Glomerular endothelial cell (primary cell): ENCODE measurements at places on chromosomes 11 and 22. TPM values are rescaled to one million over a fixed set of nuclear protein-coding genes. Genes with fewer than 3 reads are reported as not detected.

The SAA1 gene
- total RNA-seq: not detected in 2 replicates

The TMEM191C gene
- total RNA-seq: 1.2 and 2.8 TPM in 2 replicates

The OR52N4 gene
- total RNA-seq: not detected in 2 replicates

The SPDYC gene
- total RNA-seq: not detected in 2 replicates

The PGGHG gene
- 19.7 and 40.7 TPM in 2 replicates for total RNA-seq

The SCGB1D2 gene
- not detected in 2 replicates for total RNA-seq

The TCN1 gene
- total RNA-seq: not detected in 2 replicates

The C11orf86 gene
- not detected in 2 replicates for total RNA-seq

The MB gene
- total RNA-seq: not detected in 2 replicates

The RIMBP3C gene
- 0.44 TPM in 1 of 2 replicates, not detected in the other for total RNA-seq
